ENCODE measurements at places on chromosomes 12 and 14.

DNA sequence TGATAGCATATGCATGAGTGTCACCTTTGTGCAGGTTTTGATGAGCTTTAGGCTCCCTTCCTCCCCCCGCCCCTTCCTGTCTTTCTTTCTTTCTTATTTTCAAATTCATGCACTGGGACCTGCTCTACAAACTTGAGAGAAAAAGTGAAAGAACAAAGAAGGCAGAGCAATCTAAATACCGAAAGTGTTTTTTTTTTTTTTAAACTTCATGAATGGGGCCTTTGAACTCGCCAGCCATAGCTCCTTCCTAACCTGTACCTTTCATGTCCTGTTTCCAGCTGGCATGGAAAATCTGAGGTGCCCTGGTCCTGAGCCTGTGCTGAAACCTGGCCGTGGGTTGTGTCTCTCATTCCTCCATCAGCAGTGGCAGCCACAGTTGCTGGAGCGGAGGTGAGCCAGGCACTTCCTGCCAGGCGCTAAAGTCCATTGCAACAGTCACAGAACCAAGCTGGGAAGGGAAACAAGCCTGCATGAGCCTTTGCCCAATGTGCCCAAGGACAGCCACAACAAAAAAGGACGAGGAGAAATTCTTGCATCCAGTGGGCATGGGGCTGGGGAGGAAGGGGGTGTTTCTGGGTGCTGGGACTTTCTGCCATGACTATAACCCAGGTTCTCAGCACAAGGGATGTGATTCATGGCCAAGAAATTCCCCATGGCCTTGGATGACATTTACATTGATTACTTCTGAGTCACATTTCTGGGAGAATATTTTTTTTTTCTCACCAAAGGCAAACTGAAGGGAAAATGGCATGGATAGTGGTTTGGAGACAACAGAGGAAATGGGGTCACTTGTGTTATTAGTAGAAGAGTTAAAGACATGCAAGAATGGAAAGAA is 102.7 kb downstream of the TMEM30B start:
- peak; percentile 95 for DNase-seq

GRCh38 chr14:38522724-38523123 is 266.8 kb upstream of the CLEC14A start:
- DNase-seq, result no peak

DNA sequence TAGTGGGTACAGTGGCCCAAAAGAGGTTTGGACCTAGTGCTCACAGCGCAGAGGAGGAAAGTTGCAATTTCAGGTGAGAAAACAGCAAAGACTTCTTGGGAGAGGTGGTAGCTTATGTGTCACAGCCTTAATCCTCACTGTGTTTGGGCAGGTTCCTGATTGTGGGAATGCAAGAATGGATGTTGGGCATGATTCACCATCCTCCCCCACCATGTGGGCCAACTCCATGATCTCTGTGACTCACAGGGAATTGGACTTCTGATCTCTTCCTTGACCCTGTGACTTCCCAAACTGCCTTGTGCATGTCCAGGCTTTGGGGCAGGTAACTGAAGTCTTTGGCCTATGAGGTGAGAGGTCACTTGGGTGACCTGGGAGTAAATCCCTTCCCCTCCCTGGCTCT is 1.8 kb upstream of the CHST11 start:
- peak; percentile 10 for DNase-seq

DNA sequence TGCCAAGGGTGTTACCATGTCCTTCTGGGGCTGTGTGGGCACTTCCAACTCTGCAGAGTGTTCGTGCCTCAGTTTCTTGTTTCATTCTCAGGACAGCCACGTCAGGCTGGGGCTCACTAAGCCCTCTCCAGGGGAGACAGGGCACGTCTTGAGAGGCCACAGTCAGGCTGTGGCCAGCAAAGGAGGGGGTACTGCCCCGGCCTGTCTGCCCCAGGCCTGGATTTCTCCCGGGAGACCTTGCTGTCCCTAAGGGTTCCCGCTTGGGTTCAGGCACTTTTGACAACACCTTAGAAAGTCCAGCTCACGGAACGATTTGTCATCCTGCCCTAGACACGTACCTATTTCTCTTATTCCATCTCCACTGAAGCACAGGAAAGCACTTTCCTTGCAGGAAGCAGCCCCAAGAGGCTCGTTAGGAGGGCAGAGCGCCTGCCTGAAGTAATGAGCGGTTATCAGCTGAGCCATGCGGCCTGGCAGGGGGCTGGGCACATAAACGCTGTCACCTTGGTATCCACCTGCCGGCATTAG is 290.4 kb upstream of the RTL1 start:
- no peak for DNase-seq

DNA sequence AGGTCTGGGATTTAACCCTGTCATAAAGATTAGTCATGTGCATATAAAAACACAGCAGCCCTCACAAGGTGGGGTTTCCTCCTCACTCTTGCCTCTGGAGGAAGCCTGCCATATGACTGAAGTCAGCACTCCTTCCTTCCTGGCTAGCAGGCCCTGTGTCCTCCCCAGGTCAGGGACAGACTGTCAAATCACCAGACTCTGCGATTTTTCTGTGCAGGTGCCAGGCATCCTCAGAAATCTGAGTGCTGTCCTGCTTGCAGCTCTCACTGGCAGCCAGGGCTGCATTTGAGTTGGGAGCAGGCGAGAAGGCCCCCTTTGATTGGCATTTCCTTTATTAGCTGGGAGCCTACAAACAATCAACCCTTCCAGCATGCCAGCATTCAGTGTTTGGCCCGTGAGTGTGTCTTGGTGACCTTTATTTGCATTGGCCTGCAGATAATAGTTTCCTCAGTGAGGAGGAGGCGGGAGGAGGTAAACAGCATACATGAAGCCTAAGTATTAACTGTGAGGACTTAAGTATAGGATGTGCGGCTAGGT is 183.8 kb upstream of the ARHGAP5 start:
- no peak for DNase-seq

- no peak for DNase-seq
These were observed 135.4 kb downstream of the UNC79 start for GRCh38 chr14:93566065-93566693.

- DNase-seq, result no peak
These were observed 82.0 kb upstream of the OTOGL start for GRCh38 chr12:80017261-80017870.

DNA sequence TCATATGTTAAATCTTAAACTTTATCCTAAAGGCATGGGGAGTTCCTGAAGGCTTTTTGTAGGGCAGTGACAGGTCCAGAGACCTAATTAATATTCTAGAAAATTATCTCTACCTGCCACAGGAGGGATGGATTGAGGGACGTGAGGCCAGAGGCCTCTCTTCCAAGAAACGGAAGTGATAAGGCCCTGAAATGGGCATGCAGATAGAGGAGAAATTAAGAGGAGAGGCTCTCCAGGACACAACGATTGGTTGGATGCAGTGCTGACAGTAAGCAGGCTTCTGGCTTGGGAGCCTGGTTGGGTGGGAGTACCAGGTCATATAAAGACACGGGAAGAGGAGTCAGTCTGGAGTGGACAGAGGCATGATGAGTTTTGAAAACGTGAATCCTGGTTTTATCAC is 3.1 kb upstream of the BORCS5 start:
- no peak for DNase-seq

DNA sequence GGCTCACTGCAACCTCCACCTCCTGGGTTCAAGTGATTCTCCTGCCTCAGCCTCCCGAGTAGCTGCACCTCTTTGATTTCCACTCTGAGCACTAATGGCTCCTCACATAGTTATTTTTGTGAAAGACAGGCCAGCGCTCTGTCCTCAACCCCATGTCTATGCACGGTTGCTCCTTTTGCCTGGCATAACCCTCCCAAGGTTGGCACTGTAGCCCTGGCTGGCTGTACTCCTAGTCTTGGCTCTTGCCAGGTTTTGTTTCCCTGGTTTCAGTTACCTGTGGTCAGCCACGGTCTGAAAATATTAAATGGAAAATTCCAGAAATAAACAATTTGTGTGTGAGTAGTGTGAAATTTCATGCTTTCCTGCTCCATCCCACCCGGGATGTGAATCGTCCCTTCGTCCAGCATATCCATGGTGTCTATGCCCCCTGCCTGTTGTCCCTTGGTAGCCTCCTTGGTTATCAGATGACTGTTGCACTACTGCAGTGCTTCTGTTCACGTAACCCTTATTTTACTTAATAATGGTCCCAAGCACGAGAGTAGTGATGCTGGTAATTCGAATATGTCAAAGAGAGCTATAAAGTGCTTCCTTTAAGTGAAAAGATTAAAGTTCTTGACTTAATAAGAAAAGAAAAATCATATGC is 12.3 kb upstream of the DCD start:
- DNase-seq, result no peak
